ENCODE measurements at places on chromosomes 13 and 19.

DNA sequence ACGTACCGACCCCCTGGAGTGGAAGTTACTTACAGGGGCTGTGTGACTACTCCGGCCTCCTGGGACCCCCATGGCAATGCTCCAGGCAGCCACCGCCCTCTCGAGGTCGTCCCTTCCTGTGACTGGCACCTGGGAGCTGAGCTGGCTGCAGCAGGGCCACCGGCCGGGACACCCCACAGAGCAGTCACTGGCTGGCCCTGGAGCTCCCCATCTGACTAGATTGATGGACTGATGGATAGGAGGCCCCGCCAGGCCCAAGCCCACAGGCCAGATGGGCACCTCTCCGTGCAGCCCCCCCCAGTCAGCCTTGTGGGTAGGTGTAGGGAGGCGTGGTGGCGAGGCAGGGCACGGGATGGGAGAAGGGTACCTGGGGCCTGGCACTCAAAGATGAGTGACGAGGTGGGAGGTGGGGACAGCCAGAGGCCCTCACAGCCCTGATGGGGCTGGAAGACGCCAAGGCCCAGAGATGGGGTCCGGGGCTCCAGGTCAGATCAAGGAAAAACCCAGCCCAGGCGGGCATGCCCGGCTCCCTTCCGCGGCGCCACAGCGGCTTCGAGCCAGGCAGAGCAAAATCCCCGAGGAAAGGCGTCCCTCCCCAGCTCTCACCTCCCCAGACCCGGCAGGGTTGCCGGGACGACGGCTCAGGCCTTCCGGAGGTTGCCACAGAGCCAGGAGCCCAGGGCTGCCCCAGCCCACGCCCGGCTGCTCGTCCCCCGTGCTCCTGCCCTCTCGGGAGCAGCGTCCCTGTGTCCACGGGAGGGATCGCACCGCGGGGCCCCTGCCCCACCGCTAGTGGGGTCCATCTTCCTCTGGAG lies 8.4 kb downstream of the SLC39A3 start:
- no peak for DNase-seq

GRCh38 chr13:33072282-33072681 lies 56.1 kb downstream of the KL start:
- no peak for DNase-seq

DNA sequence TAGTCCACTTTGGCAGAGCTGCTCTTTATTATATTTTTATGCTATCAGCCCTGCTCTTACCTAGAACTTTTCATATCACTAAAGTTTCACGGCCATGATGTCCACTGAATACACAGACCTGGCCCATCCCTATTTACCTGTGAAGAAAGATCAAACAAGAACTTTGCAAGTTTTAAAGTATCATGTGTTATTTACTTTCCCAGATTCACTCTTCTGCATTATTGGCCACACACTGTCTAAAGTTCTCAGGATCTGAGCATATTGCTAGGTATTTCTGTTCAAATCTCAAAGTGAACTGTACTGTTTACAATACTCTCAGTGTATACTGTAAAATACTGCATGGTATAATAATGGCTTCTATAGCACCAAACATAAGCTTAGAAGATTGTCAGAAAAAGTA lies 405.2 kb downstream of the KLF12 start:
- DNase-seq, result no peak

- DNase-seq, result no peak
Measured at GRCh38 chr13:99029576-99029975, 51.7 kb upstream of the DOCK9 start.

- DNase-seq, result no peak
Measured at GRCh38 chr19:46031781-46032596, 8.8 kb downstream of the IGFL4 start.

GRCh38 chr19:504616-505015 lies 2.7 kb upstream of the TPGS1 start:
- DNase-seq, result no peak

- DNase-seq, result no peak
Measured at GRCh38 chr13:85608255-85608829, 190.9 kb downstream of the SLITRK6 start.

DNA sequence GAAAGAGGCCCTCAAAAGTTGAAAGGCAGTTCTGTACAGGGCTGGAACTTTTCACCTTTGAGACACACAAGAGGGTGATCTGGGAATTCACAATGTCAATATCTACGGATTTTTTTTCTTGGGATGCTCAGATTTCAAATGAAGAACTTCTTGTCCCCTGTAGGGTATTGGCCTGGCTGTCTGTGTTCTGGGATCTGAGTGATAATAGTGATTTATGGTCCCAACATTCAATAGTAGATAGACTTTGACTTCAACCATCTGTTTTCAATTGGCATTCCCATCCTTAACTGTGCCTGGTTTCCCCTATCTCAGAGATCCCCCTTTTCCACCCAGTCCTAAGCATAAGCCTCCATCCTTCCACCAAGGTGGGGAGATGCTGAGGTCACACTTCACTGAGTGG lies 274.1 kb downstream of the COG6 start:
- no peak for DNase-seq

- DNase-seq, result no peak
Measured at GRCh38 chr19:38193445-38193844, 30.6 kb downstream of the DPF1 start.

DNA sequence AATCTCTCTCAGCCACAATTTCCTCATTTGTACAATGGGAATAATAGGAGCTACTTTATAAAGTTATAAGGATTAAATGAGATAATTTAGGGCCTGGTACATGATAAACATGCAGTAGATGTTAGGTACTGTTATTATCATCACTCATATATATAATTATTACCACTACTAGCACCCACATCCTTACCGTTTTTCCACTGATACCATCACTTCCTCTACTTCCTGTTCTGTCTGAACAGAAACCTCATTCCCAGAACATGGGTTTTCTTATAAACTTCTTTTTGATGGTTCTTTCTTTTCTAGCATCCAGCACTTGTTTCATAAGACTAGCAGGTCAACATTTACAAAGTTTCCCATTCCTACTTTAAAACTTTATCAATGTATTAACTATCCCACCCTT lies 6.3 kb downstream of the CDADC1 start:
- DNase-seq, result no peak

GRCh38 chr13:57748096-57748495 lies 116.6 kb downstream of the PCDH17 start:
- DNase-seq, result no peak

GRCh38 chr19:31314156-31314555 lies 35.1 kb downstream of the TSHZ3 start:
- DNase-seq, result no peak

DNA sequence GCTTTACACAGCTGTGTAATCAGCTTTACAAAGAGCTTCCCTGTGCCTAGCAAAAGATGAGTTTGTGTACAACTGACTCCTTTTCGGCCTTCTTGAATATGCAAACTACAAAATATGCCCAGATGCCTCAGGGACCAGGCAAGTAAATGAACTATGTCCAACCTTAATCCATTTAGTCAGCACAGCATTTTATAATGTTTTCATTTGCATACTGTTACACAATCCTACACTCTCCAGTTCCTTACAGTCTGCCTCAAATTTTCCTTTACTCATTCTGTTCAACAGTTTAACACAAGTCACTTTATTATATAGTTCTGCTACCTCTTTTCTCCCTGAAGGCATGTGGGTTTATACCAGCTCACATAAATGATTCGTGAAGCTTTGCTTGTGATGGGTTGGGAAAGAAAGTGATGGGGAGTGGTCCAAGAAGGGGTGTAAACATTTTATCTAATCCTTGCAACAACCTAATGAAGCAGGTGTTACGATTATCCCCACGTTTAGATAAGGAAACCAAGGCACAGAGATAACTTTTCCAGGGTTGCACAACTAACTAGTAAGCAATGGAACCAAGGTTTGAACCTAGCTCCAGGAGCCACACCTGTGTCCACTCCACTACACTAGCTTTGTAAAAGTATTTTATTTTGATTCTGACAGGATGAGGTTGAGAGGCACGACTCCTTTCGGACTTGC lies 3.3 kb upstream of the USP12 start:
- no peak for DNase-seq

GRCh38 chr13:113545931-113546516 lies 38.5 kb upstream of the TFDP1 start:
- DNase-seq, result no peak

- no peak for DNase-seq
Measured at GRCh38 chr19:16259385-16260159, 61.9 kb downstream of the AP1M1 start.

GRCh38 chr13:114065926-114066774 lies 66.3 kb downstream of the RASA3 start:
- no peak for DNase-seq

GRCh38 chr19:4557971-4558941 lies 1.2 kb downstream of the SEMA6B start:
- DNase-seq, result no peak

DNA sequence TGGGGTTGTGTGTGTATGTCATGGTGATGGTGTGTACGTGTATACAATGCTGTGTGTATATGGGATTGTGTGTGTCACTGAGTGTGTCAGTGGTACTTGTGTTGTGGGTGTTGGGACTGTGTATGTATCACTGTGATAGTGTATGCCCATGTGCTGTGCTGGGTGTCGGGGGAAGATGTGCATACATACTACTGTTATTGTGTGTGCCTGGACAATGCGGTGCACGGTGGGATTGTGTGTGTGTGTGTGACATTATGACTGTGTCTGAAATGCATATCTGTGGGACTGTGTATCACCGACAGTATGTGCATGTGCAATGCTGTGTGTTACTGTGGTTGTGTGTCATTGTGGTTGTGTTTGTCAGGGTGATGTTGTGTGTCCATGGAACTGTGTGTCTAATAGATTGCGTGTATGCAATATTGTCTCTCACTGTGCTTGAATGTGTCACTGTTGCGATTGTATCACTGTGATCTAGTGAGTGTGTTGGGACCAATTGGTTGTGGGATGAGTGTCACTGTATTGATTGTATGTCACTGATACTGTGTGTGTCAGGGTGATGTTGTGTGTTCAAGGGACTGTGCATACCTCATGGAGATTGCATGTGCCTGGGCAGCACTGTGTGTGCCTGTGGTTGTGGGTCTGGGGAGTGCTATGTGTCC lies 11.0 kb upstream of the BBC3 start:
- DNase-seq, result no peak

DNA sequence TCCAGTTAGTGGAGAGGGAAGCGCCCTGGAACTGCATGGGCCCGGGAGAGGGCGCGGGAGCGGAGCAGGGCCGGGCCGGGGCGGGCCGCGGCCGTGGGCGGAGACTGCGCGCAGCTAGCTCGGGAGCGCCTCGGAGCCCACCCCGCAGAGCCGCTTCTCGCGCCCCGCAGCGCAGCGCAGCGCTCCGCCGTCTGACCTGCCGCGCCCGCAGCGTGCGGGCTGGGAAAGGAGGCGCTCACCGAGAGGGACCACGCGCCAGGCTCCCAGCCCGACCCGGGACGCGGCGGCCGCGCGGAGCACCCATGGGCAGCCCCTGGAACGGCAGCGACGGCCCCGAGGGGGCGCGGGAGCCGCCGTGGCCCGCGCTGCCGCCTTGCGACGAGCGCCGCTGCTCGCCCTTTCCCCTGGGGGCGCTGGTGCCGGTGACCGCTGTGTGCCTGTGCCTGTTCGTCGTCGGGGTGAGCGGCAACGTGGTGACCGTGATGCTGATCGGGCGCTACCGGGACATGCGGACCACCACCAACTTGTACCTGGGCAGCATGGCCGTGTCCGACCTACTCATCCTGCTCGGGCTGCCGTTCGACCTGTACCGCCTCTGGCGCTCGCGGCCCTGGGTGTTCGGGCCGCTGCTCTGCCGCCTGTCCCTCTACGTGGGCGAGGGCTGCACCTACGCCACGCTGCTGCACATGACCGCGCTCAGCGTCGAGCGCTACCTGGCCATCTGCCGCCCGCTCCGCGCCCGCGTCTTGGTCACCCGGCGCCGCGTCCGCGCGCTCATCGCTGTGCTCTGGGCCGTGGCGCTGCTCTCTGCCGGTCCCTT lies at the start of gene MLNR:
MLNR (plus strand) TSS at position 303 of the 820 bp plus-strand sequence; CDS start at position 303, 0 bp downstream.
- DNase-seq, result no peak

- DNase-seq, result no peak
Measured at GRCh38 chr19:3491396-3492119, 8.3 kb upstream of the SMIM44 start.

DNA sequence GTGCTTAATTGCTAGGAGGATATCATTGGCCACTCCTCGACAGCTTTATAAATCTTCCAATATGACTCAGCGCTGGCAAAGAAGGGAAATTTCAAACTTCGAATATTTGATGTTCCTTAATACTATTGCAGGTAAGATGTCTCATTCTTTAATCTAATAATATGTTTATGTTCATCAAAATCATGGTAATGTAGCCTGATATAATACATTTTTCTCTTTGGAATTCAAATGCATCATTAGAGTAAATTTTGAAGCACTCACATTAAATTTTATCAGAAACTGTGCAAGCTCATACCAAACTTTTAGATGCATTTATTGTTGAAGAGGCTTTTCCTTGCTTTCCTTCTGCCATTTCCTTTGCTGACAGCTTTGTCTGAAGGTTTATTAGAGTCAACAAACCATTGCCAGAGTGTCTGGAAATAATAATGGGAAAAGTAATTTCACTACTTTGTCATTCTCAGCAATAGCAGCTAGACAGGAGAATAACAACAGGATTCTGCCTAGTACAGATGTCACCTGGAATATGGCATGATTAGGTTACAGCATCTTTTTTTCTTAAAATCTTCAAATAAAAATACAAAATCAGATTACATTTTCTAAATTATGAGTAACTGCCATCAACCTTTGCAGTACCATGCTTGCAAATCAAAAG lies 78.6 kb upstream of the MAB21L1 start:
- DNase-seq, result no peak

GRCh38 chr13:51770681-51771417 lies 33.1 kb downstream of the DHRS12 start:
- DNase-seq, result no peak

DNA sequence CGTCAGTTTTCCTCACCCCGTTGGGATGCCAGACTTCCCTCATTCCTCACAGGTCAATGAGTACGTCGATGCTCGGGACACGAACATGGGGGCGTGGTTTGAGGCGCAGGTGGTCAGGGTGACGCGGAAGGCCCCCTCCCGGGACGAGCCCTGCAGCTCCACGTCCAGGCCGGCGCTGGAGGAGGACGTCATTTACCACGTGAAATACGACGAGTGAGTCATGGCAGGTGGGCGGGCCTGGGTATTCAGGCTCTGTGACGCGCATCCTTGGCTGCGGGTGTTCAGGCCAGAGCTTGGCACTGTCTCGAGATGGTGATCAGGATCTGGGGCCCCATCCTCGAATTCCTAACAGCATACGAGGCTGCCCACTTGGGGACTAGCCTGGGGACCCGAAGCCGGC lies 21.4 kb downstream of the UHRF1 start:
- no peak for DNase-seq

- peak; percentile 17 for DNase-seq
Measured at GRCh38 chr19:58519087-58519354, 589 bp downstream of the ZBTB45 start.

DNA sequence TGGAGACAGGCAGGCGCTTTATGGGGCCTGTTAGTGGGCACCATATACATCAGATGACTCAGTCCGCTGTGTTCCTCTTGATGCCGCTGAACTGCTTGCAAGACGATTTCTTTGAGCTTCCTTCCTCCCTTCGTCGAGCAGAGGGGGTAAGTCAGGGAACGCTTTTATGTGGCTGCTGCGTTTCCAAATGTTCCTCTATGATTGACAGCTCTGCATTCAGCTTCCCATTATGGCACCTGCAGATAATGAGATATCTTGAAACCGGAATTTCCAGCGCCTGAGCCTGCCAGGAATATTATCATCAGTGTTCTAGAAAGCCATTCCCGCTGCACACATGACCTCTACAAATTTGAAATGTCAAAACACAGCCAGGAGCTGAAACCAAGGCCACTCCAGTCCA lies 257.0 kb downstream of the TSHZ3 start:
- no peak for DNase-seq

GRCh38 chr13:46541210-46541609 lies 11.8 kb upstream of the LRCH1 start:
- DNase-seq, result no peak

GRCh38 chr13:31930901-31931522 lies 100.6 kb upstream of the FRY start:
- no peak for DNase-seq

Data from GOT3 (cell line).